Stimulated activated CD8-positive, alpha-beta memory T cell treated with anti-CD3 and anti-CD28 coated beads, Interleukin-4, amount 100 ng/mL, for 48 hours (primary cell): ENCODE measurements at places on chromosomes 13 and 19.
A peak's percentile ranks its signal among the peaks of the same experiment; 100 is the strongest.

GRCh38 chr13:27261396-27261795 is 9.2 kb upstream of the RASL11A start:
- DNase-seq: no peak

GRCh38 chr19:12052091-12052496 is 667 bp downstream of the ZNF878 start:
- no peak for DNase-seq

GRCh38 chr19:50548191-50549058 is 19.8 kb downstream of the LRRC4B start:
- no peak for DNase-seq

DNA sequence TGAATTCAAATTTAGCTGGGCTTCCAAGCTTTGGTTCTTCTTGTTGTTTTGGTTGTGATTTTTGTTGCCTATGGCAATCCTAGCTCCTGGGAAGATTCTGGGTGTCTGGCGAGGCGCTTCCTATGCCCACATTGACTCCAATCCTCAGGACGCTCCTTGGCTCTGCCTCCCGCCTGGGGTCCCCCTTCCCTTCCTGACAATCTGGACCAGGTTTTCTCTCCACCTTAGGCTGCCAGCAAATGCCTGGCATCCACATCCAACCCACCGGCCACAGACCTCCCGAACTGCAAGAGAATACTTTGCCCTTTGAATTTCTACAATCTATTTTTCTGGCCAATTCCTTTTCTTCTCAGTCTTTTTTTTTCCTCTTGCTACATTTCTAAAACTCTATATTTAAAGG is 186.9 kb upstream of the UBL3 start:
- DNase-seq: no peak

DNA sequence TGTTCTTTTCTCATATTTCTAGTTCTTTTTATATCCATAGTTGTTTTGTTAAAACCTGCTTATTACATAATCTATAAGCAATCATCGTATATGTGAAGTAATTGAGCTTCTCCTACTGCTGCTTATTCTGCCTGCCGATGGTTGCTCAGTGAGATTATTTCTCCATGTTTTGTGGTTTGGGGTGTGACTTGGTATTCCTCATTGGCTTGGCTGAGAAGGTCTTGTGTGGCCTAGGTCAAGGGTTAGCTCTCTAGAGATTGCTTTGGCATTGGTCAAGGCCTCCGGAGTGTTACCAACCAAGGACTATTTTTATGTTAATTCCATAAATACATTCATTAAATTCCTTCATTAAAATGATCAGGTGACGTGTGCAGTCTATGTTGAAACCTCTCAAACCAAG is 302.8 kb downstream of the MYO16 start:
- DNase-seq: no peak

DNA sequence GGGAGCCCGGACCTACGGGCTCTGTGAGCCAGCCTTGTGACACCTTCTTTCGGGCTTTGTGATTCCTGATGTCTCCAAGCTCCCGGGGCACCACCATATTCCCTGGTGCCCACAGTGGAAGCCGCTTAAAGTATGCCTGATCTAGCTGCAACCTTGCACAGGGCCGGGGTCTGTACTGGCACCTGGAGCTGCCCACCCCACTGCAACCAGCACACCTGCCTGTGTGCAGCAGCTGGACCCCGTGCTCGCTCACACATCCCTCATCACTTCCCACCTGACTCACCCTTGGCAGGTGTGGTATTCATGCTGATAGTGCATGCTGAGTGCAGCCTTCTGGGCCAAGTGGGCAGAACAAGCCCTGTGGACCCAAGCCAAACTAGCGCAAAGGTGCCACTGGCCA is 1981.1 kb upstream of the PCDH20 start:
- no peak for DNase-seq

- peak; percentile 62 for DNase-seq
Observed at GRCh38 chr13:46831588-46832194, 34.7 kb upstream of the ESD start.

DNA sequence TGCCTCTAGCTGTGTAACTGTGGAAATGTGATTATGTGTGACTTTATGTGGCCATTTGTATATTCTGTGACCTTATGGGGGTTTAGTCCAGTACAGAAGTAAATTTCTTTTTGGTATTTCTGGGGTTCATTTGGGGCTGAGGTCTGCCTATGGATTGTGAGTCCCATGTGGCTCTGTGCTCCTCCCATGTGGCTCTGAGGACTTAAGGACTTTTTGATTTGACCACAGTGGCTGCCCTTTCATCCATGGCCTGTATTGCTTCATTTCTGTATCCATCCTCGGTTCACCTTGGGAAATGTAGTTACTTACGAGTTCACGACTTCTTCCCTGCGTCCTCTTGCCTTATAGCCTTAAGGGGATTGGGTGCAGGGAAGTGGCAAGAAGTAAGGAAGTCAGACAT is 1.0 kb downstream of the ZNF420 start:
- no peak for DNase-seq

DNA sequence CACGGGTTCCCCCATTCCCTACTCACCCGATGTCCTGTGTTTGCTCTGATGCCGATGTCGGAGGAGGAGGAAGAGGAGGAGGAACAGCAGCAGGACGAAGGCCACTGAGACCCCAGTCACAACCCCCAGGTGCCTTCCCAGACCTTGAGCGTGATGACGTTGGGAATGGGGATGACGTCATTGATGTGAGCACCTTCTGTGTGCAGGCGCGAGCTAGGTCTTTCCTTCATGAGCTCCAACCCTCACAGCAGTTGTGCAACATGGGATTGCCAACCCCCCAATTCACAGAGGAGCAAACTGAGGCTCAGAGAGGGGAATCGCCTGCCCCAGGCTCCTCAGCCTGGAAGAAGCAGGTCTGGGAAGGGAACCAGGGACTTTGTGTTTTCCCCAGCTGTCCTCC is 4.2 kb downstream of the LILRB5 start:
- no peak for DNase-seq

GRCh38 chr19:55370305-55370988 is at the start of gene IL11:
TSS of gene IL11 (minus strand) at chr19:55370463. CDS start at chr19:55370310, 153 bp downstream.
- DNase-seq: no peak

DNA sequence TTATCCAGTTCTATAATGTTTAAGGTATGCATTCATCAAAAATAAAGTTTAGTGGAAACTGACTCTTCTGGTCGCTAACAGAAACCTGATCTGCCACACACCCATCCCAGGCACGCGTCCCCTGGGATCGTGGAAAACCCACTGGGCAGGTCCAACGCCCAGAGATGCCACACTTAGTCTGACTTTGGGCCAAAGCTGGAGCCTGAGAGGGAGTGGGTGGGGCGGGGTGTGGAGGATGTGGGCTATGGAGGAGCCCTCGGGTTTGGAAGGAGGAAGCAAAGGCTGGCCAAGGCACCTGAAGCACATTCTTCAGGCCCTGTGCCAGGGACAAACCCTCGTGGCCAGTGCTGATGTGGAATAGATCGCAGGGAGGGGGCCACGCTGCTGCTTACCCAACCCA is 2.5 kb downstream of the IGFL1 start:
- DNase-seq: no peak

DNA sequence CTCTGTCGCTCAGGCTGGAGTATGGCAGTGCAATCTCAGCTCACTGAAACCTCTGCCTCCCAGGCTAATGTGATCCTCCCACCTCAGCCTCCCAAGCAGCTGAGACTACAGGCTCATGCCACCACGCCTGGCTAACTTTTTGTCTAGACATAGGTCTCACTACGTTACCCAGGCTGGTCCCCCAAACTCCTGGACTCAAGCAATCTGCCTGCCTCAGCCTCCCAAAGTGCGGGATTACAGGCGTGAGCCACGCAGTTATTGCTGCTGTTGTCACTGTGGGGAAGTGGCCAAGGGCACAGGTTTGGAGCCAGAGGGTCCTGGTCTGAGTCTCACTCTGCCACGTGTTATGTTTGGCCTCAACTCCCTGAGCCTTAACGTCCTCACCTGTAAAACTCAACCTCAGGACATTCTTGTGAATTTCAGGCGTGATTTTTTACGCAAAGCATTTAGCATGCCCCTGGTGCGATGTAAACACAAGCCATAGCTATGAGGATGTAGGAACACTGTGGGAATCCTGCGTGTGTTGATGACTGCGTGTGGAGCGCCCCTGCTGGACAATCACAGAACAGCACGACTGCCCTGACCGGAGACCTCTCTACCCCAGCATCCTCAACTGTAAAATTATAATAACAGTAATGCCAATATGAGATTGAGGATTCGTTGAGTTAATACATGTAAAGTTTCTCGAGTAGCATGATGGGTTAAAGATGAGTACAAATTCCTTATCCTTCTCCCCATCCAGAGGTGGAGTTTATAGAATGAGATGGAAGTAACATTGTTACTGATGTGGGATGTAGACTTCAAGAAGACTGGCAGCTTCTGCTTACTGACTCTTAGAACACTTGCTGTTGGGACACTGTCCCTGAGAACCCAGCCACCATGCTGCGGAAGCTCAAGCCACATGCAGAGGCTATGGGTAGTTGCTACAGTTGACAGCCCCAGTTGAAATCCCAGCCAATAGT is 41.8 kb upstream of the PNMA8B start:
- peak; percentile 83 for DNase-seq

DNA sequence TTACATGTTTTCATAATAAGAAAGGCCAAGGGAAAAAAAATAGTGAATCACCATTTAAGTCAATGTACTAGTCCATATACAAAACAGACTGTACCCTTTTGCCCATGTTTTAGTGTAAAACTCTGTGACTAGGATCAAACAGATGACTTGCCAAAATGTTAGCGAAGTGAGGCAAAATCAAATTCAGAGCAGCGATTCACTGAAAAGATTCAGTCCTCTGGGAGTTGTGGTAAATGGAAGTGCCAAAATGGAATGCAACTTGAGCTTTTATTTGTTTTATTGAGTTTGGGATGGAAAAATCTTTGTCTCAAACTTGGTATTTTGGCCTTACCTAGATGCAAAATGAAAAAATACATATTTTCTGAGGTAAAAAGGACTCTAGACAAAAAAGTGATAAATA is 9.1 kb downstream of the CDADC1 start:
- DNase-seq: no peak

DNA sequence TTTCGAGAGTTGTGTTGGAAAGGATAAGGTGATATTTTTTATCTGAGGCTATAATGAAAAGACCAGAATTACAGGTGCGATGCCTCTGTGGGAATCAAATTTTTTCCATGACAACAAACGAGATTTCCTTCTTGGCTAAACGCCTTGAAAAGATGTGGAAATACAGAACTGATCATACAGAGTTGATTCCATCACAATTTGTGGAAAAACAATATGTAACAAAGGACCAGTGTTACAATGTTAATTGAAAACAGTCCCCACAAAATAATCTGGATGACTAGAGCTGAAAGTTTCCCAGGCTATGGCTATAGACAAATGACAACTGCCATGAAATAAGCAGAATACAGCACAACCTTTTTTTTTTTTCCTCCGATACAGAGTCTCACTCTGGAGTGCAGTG is 628.9 kb downstream of the DIAPH3 start:
- no peak for DNase-seq

- DNase-seq: no peak
Observed at GRCh38 chr13:79936368-79937136, 404.4 kb downstream of the SPRY2 start.

- peak; percentile 20 for DNase-seq
Observed at GRCh38 chr19:35249848-35250711, 1.3 kb downstream of the LSR start.

DNA sequence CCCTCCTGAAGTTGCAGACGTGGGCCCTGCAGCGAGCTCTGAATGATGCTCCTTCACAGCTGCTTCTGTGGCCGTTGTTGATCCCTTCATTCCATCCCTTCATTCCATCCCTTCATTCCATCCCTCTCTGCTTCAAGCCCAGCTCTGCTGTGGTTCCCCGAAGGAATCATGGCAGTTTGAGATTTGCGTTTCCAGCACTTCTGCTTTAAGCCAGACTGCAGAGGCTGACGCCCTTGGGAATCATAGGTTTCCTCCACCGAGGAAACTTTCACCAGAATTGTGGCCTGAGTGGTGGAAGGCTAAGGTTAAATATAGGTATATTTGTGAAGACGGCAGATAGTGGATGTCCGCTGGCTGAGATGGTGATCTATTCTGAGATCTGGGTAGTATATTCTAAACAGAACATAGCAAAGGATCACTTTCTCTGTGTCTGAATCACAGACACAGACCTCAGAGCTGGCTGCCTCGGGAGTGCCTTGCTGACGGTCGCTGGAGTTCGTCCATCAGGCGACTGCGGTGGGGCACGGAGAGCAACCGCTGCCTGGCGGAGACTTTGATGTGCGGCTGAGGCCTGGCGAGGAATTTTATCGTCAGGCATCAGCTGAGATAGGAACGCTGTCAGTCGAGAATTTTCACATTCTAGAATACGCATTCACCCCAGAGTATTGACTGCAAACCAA is 42.8 kb upstream of the DCUN1D2 start:
- DNase-seq: no peak

- DNase-seq: no peak
Observed at GRCh38 chr13:110232756-110233155, 74.2 kb downstream of the COL4A1 start.

DNA sequence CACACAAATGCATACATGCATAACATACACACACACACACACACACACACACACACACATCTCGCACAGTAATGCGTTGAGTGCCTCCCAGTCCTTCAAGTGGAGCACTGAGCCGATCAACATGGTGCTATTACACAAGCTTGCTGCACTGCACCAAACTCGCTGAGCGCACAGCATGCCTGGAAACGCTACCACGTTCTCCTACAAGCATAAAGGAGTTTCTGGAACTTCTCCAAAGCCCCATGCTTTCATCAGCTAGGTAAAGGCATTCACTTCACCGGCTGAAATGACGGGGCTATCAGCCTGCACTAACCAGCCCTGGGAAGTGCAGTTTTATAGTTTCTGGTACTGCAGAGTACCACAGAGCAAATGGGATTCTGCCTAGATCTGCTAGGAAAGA is 92.7 kb downstream of the FGF14 start:
- DNase-seq: no peak

GRCh38 chr13:100478107-100478809 is 110.3 kb downstream of the GGACT start:
- DNase-seq: no peak

DNA sequence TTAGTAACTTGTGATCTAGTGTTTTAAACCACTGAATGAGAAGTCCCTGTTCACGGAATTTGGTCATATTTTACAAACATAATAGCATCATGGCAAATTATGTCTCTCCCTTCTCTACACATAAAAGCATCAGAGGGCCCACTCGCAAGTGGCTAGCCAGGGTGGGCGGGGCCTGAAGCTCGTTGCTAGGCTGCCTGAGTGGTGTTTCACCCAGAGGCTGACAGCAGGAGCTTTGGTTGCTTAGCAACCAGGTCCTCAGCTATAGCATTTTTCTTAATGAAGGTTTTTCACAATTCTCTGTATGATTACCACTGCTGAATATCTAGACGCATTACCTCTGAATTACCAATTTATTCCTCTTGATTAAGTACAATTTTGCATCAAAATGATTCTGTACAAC is 126.5 kb downstream of the NALCN start:
- DNase-seq: peak; percentile 28
